ENCODE measurements at places on chromosomes 1 and 21. TPM values are rescaled to one million over a fixed set of nuclear protein-coding genes. Genes with fewer than 3 reads are reported as not detected.

DNA sequence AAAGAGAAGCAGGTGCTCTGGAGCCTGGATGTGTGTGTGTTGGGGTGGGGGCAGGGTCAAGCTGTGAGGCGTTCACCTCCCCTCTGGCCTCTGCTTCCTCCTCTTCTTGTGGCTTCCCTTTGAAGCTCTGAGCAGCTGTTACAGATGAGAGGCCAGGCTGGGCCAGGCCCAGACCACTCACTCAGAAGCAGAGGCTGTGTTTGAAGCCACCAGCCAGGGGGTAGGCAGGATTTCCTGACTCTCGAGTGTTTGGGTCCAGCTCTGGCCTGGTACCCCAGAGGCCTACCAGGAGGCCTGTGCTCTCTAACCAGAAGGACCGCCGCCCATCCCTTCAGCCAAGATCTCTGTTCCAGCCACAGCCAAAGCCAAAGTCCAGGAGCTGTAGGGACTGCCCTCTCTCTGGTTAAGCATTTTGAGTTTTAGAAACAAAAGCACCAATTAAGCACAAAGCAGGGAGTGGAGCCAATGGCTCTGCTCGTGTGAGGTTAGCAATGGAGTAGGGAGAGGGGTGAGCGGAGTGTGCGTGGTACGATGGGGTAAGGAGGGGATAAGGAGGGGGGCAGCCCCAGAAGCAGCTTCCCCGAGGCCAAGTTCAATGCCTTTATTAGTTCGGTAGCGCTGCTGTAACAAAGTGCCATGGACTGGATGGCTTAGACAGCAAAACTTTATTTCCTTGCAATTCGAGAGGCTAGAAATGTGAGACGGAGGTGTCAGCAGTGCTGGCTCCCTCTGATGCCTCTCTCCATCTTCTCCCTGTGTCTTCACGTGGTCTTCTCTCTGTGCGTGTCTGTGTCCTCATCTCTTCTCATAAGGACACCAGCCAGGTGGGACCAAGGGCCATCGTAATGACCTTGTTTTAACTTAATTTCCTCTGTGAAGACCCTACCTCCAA lies 20.5 kb downstream of the RCSD1 start:
- DNase-seq = no peak

The S100B gene
- total RNA-seq = not detected

GRCh38 chr1:40397258-40397657 lies 23.7 kb downstream of the SMAP2 start:
- no peak for DNase-seq

GRCh38 chr1:44312399-44313196 lies 42.5 kb downstream of the ERI3 start:
- no peak for DNase-seq

DNA sequence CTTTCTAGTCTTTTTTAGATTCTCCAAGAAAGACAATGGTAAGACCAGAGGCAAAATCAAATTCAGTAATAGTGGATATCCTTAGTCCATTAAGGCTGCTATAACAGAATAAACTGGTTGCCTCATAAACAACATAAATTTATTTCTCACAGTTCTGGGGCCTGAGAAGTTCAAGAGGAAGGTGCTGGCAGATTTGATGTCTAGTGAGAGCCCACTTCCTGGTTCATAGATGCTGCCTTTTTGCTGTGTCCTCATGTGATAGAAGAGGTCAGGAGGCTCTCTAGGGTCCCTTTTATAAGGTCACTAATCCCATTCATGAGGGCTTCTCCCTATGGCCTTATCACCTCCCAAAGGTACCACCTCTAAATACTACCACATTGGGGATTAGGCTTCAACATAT lies 31.5 kb upstream of the BTG3 start:
- no peak for DNase-seq

DNA sequence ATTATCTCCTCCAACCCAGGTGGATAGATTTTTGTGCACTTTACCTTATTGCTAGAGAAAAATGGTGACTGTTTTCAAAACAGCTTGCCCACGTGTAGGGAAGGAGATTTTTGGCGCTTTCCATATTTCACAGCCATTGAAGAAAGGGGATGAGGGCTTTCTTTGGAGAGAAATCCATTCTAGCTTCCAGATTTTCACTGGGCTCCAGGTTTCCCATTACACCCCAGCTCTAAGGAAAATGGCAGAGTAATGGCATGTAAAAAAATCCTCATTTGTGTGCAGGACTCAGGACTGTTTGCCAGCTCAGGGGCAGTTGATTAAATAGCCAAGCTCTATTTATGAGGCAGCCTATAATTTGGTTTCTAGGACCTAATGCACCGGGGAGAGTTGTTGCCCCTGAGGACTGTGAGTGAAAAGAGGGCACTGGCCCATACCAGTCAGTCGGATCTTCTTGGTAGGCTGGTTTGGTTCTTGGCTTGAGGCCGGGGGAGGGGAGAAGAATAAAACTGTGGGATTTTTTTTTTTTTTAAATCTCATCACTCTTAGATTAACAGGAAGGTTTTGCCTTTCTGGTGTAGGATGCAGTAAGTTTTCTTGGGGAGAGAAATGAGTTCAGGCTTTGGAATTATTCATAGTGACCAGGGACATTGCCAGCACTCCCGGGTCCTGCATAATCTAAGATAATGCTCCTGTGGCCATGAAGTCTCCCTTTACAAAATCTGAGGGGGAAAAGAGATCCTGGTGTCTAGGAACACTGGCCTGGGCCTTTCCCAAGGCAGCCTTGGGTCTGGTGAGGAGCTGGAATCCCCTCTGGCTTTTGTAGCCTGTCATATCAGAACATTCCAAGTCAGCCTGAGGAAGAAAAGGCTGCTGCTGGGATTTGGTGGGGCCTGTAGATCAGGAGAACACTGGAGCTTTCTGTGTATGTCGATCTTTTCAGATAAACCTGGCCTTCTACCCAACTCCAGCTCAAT lies 1.9 kb upstream of the ARID1A start:
- DNase-seq = peak; percentile 39
